ENCODE measurements at places on chromosomes 16 and 17.
A peak's percentile ranks its signal among the peaks of the same experiment; 100 is the strongest.

DNA sequence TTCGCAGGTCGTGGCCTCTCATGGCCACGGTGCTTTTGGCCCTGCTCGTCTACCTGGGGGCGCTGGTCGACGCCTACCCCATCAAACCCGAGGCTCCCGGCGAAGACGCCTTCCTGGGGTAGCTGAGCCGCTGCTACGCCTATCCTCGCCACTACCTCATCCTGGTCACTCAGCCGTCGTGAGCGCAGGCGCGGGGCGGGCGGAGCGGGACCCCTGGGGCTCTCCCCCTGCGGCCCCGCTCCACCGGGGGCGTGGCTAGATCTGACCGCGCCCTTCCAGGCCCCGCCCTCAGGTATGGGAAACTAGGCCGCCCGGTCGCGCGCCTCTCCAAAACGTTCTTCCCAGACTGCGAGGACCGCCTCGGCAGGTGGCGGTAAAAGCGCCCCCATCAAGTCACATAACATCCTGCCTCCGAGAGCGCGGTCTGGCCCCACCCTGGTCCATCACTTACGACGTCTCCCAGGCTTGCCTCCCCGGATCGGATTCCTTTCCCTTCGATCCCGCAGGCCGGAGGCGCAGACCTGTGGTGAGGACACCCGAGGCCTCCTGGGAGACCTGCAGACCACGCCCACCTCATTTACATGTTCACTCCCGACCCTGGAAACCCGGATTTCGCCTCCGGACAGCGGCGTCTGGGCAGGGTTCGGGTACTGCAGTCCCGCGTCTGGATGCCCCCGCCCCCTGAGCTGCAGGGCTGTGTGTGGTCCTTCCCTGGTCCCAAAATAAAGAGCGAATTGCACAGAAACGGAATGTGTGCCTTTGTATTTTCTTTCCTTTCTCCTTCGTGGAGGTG is 91.5 kb upstream of the TMEM97 start:
- peak; percentile 40 for DNase-seq

GRCh38 chr16:30535106-30535776 is 583 bp upstream of the ZNF747 start:
- no peak for DNase-seq

DNA sequence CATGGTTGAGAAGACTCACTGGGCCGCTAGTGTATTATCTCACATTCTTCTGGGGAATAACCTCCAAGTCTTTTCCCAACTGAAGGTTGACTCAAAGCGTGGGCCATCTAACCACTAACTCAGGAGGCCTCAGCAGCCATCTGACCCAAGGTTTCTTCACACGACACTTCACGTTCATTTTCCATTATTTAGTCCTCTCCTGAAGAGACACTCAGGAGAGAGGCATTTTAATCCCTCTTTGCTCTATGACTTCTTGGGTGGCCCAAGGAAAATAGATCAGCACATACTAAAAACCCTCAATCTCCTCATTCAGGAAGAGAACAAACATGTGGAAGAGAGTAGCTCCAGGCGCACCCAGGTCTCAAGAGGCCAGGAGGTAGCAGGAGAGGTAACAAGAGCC is 252.8 kb upstream of the FOXF1 start:
- DNase-seq, result no peak

DNA sequence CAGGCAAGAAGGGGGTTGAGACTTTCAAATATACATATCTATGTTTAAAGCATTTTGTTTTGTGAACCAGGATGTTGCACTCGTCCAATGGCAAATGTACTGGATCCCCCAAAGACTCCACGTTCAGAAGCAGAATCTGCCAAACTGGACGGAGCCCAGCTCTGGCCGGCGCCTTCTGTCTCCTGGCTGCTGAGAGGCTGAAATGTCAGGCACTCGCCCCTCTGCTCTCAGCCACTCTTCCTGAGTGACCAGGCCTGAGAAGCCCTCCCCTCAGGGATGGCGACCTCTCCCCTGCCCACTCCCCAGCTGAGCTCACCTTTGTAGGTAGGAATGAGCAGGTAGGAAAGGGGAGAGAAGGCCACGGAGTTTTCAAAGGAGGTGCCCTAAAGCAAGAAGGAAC is 187.5 kb upstream of the FOXF1 start:
- no peak for DNase-seq

DNA sequence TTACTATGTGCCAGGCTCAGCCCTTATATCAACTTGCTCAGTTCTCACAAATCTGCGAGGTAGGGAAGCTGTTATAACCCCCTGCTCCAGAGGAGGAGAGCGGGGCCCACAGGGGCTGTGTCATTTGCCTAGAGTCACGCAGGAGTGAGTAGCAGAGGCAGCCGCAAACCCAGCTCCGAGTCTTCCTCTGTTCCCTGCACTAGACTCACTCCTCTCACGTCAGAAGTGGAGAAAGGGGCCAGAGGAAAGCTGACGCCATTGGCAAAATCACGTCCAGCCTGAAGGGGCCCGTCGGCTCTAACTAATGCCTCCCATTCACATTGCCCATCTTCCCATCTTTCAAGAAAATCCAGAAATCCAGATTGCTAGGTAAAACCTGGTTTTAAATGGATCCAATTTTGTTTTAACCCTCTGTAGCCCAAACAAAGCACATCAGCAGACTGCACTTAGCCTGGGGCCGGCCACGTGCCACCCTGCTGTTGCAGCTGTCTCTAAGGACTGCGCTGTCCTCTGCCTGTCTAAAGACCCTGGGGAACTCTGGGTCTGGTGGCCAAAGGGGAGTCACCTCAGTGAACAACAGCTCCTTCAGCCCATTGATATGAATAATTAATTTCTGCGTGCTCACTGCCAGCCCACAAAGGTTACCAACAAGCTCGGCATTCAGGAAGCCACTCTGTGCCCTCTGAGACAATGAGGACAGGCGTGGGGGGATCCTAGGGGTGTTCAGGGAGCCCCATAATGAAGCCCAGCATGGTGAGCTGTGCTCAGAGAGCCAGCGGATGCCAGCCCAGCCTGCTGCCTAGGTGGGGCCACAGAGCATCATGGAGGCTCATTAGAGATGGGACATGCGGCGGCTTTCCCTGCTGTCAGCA is 36.7 kb upstream of the ABR start:
- DNase-seq, result no peak

DNA sequence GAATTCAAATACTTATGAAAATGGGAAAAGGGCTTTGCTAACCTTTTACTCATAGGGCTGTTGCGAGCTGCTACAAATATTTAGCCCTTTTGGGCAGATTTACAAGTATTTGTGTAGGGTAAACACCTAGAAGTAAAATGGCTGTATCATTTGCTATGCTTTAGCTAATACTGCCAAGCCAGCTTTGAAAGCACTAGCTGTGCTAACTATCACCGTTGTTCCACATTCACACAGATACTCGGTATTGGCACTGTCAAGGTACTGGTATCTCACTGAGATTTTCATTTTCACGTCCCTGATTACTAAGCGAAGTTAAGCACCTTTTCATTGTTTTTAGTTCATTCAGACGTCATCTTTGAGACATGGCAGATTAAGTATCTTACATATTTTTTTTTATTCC is 84.8 kb downstream of the GLG1 start:
- DNase-seq, result no peak

DNA sequence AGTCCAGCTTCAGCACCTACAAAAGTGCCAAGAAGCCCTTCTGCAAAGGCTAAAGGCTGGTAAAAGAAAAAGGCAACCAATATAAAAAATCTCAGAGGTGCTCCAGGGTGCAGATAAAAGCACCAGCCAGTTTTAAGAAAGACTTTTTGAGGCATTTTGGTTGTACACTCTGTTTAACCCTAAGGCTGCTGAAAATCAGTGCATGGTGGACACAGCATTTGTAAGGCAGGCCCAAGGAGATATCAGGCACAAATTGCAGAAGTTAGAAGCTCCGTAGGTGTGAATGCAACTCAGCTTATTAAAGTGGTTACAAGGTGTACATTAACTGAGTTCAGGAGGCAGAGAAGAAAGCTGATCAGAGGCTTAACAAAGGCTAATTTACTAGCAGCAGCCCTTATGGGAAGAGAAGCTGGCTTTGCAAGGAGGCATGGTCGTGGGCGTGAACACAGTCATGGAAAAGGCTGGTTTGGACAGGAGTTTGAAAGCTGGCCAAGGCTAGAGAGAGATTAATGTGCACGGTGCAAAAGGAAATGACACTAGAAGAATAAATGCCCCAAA is 21.1 kb downstream of the ACSM1 start:
- DNase-seq, result no peak

DNA sequence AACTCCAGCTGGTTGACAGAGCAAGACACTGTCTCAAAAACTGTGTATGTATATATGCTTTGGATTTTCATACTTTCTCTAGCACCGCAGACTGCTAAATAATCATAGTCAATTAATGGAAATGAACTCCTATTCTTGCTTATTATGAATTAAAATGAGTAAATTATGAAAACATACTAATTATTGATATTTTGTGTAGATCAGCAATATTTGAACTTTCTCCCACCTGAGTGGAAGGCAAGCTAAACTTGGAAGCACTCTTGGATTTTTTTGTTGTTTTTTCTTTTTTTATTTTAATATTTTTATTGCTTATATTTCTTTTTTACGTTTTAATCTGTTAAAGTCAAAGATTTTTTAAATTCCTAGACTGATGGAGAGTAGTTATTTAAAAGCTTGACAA is 201.7 kb downstream of the CDRT15L2 start:
- DNase-seq, result no peak

DNA sequence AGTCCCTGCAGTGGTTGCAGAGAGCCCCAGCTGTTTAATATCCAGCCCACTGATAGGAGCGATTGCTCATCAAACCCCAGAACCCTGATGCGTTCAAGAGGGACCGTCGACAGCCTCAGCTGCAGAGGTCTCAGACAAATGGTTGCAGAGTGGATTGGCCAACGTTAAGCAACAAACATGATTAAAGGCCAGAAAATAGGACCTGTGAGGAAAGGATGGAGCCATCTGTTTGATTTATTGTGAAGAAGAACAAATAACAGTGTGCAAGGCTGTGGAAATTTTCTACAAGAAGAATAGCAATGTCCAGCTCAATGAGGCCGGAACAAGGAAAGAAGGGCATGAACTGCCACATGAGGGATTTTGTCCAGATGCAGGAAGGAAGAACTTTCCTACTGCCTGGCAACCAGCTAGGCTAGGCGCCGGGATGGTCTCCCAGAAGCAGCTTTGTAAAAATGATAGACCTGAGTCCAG is 138.4 kb upstream of the DNAH9 start:
- DNase-seq, result no peak

- no peak for DNase-seq
These were observed 33.3 kb downstream of the OTOA start for GRCh38 chr16:21697032-21697431.

DNA sequence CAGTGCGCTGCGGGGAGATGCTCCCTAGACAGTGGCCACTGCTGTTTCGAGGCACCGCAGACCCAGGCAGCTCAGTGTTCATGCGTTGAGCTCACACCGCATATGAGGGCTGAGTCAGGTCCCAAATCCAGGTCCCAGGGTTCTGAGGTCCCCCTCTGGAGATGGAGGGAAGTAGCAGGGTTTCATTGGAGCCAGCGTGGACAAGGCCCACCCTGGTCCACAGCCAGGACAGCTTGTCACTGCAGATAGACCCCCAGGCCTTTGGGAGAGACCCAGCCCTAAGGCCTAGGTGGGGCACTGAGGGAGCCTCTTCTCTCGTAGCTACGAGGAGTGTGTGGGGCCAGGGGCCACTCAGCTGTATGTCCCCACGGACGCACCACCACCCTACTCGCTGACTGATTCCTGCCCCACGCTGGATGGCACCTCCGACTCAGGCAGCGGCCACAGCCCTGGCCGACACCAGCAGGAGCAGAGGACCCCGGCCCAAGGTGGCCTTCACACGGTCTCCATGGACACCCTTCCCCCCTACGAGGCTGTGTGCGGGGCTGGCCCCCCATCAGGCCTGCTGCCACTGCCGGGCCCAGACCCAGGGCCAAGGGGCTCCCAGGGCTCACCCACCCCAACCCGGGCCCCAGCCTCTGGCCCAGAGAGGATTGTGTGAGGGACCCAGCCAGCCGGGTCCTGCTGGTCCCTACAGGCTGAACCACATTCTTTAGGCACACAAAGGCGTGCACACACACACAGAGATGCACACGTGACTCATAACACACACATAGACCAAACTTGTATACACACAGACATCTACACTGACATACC is 53.4 kb downstream of the BEAN1 start:
- DNase-seq, result no peak

- no peak for DNase-seq
These were observed 486.0 kb downstream of the KCNJ2 start for GRCh38 chr17:70655176-70655958.

- DNase-seq, result peak; percentile 95
These were observed 24.6 kb upstream of the FAAP100 start for GRCh38 chr17:81576621-81577277.

- DNase-seq, result no peak
These were observed 12.5 kb upstream of the MAF start for GRCh38 chr16:79613009-79613408.

GRCh38 chr16:57325458-57325857 is 33.1 kb upstream of the CCL22 start:
- no peak for DNase-seq

DNA sequence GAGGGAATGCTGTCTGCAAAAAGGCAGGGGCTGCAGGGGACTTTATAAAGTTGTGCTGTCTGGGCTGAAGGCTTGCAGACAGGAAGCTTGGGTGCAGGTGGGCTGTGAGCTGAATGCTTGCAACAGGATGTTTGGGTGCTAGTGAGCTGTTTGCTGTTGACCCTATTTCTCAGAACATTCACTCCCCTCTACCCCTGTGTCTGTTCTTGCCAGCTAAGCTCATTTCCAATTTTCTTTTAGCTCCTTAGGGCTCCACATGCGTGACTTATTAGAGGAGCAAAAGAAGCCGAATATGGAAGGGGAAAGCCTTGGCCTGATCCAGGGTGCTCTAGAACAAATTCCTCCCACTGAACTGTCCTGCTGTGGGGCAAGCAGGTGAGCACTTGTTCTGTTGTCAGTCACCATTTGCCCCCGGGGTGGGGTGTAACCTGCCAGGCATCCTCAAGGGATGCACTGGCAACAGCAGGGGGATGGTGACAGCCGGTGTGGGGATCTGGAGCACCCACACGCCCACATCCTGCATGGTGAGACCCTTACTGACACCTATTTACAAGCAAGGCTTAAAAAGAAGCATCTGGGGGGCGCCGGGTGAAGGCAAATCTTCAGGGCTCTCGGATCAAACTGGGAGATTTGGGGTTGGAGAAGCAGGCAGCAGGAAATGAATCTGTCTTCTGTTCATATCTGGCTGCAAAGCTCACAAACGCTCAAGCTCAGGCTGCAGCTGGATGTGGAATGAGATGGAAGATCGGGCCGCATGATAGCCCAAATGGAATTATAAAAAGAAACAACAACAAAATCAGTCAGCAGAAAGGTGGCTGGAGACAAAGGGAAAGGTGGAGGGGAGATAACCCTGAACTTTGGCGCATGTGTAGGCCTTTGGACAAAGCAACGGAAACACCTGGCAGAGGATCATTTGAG is 21.1 kb upstream of the NUP93 start:
- no peak for DNase-seq

GRCh38 chr17:17446666-17447155 is 30.1 kb upstream of the MED9 start:
- no peak for DNase-seq
